Endothelial cell of umbilical vein (primary cell): ENCODE measurements at places on chromosomes 4 and X. TPM values are rescaled to one million over a fixed set of nuclear protein-coding genes. Genes with fewer than 3 reads are reported as not detected.

ALG13 gene
- total RNA-seq, result 37.9 and 38.2 TPM in 2 replicates

- DNase-seq, result no peak
Measured at GRCh38 chrX:12419591-12419990, 281.3 kb downstream of the FRMPD4 start.

PASD1 gene
- not detected in 2 replicates for total RNA-seq

FBXW7 gene
- 27.9 and 28.1 TPM in 2 replicates for total RNA-seq

GRCh38 chrX:14753441-14753840 lies 119.4 kb downstream of the FANCB start:
- DNase-seq, result no peak

DNA sequence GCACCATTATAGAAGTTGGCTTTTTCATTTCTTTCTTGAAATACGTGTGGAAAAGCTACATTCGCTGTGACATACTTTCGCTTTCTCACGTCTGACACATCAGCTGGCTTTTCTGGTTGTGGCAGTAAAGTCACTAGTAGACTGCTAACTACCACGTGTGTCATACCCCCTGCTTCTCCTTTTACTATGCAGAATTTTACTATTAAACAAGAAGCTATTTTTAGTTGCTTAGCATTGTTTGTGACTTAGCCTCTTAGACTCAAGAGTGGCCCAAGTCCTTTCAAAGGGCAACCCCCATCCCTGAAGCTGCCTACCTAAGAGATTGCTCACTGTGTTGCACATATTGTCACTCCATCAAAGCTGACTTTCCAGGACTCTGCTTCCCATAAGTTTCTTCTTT lies 2.1 kb upstream of the IL2 start:
- DNase-seq, result peak; percentile 6

DNA sequence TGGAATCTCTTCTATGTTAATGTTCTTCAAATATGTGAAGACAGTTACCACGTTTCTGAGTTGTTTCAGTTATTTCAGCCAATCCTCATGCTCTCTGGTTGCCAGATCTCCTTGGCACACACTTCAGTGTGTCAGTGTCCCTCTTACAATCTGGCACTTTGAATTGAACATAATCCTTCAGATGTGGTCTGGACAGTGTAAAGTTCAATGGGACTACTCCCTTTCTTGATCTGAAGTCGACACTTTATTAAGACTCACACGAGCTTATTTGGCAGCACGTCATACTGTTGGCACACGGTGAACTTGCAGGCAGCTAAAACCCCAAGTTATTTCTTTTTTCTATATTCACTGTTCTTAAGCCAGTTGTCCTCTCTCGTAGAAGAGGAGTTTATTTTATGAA lies 28.2 kb downstream of the ARSJ start:
- DNase-seq, result no peak

- DNase-seq, result no peak
Measured at GRCh38 chrX:149044471-149044870, 460.6 kb downstream of the IDS start.

FGF13 gene
- 0.20 and 0.23 TPM in 2 replicates for total RNA-seq

- DNase-seq, result no peak
Measured at GRCh38 chr4:187075514-187075913, 351.9 kb upstream of the FAT1 start.
